Mesothelial cell of epicardium (in vitro differentiated cells): ENCODE measurements at places on chromosomes 3 and 15.

DNA sequence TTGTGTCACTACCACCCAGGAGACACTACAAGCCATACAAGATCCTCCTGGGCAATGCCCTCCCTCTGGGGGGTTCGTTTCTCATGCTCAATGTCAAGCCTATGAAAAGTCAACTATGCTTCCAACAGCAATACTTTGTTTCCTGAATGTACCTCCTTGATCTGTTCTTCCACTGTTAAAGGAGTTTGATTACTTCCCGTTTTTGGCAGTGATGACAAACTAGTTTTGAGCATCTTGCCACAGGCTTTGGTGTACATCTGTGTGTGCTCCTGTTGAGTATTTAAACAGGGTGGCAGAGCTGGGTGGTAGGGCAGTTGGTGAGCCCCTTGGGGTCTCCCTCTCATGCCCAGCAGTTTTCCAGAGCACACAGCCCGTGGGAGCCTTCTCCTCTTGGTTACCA, 81.4 kb downstream of the IL12A start:
- DNase-seq = no peak

DNA sequence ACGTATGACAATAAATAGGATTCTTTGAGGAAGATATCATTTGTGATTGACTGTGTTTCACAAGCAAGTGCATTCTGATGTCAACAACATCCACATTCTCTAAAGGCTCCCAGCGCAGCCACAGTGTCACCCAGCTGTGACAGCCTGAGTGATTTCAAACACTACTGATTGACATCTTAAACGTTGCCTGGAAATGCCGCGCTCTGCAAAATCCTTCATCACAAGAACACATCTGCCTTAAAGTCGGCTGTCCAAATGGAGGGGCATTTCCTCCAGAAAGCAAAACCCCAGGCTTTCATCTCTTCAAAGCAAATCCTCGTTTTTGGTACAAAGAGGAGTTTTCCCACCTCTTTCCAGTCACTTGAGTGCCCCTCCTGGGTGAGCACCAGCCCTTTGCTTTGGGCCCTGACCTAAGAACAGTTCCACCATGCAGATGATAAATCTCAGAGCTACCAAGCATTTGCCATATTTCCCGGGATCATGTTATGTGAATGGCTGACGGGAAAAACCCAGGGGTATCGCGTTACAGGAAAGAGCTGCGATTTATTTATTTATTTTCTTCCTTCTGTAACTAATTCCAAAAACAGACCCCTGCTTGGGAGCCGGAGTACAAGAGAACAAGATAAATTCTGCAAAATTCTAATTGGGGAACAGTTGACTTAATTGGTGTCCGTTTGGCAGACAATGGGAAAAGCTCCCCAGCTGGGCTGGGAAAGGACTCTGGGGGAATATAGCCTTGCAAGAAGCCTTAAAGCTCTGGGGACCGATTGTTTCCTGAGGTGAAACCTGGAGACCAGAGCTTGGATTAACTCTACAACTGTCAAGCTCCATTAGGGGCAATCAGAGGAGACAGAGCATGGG, 703.8 kb upstream of the NR2F2 start:
- no peak for DNase-seq

DNA sequence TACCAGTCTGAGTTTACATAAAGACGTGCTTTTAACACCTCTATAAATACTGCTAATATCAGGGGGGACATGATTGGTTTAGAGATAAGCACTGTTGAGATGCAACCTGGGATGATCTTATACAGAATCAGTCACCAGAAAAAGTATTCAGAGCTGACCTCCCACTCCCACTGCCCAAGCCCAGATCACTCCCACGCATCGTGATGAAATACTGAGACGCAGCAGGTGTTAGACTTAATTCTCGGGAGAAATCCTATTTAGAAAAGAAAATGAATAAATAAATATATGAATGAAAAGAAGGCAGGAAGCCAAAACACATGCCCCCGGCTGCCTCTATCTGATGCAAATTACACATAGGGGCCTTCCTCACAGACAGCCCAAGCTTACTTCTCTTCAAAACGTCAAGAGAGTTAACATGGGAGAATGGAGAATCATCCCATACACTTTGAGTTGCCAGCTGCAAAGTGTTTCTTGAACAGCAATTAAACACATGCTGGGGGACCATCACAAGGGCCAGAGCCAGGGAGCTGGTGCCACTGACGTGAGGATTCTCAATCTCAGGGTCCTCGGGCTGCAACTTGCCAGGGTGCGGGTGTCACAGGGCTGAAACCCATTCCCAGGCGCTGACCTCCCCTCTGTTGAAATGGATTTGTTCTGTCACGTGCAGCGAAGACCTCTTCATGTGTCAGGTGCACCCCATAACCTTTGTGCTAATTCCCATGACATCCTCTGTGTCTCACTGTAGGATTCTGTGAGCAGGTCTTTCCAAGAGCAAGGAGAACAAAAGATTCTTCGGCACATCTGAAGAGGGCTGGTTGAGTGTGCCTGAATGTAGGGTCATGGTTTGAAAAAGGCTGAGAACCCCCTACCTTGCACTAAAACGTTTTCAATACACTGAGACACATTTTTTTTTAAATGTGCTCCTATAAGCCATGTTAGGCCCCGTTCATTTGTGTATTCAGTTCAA, 764.2 kb upstream of the ARRDC4 start:
- no peak for DNase-seq

DNA sequence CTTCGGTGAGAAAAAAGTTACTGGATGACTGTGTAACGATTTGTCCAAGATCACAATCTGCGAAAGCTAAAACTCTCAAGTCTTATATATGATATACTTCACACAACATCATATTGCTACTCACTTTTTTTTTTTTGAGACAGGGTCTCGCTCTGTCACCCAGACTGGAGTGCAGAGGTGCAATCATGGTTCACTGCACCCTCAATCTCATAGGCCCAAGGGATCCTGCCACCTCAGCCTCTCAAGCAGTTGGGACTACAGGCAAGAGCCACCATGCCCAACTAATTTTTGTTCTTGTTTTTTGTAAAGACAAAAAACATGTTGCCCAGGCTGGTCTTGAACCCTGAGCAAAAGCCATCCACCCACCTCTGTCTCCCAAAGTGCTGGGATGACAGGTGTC, 5.4 kb upstream of the ATP13A4 start:
- no peak for DNase-seq

DNA sequence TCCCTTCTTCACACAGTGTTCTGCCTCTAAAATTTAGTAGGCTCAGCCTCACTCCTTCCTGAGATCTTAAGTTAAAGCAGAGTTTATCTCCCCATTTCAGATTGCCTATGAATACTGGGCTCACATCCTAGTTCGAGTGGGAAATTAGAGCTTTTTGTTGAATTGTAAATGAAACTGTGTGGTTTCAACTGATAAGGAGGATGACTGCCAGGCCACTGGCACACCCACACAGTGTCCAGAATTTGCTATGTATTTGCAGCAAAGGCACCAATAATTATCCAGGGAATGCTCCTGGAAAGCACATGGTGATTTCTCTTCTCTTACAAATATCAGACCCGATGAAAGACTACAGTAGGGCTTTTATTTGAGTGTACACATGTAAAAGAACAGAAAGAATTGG, 308.1 kb upstream of the COL8A1 start:
- DNase-seq = no peak

DNA sequence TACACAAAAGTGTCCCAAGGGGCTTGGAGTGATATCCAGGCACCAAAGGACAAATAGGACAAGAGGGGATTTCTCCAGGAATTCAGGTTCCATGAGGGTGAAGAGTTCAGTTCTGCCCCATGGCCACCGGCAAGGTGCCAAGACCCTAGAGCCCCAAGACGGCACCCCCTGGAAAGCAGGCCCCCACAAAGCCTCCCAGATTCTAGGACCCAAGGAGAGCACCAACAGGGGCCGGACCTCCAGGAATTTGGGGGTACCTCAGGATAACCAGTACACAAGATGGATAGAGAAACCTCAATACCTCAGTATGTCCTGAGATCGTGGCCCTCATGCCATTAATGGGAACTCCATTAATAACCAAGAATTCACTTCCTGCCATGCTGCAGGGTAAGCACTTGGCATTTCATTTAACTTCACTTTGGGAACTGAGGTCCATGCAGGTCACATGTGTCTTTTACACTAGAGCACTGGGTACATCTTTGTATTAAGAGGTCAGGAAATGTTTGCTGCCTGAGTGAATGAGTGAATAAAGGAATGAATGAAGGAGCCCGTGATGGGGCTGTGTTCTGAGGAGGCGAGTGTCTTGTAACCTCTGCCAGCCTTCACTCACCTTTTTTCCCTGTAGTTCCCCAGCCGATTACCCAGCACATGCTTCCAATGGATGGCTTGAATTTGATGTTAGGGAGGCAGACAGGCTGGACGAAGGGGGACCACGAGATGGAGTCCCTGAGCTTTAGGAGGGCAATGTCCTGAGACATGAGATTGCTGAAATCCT, 15.5 kb upstream of the PRSS50 start:
- no peak for DNase-seq

GRCh38 chr3:70640481-70640880, 328.0 kb upstream of the MDFIC2 start:
- no peak for DNase-seq

DNA sequence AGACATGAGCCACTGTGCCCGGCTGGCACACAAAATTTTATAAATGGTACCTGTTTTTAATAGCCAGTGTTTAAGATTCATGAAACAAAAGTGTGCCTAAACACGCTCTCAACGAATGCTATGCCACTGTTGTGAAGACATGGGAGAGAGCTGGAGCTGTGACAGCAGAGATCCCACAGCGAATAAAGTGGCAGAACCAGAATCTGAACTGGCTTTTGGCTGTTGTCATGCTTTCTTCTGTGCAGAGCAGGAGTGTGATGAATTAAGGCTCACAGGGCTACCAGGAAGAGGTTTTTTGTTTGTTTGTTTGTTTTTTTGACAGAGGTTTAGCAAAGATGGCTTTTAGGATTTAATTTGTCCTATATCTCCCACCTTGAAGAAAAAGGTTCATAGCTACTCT, 14.5 kb downstream of the PTPRG start:
- no peak for DNase-seq

DNA sequence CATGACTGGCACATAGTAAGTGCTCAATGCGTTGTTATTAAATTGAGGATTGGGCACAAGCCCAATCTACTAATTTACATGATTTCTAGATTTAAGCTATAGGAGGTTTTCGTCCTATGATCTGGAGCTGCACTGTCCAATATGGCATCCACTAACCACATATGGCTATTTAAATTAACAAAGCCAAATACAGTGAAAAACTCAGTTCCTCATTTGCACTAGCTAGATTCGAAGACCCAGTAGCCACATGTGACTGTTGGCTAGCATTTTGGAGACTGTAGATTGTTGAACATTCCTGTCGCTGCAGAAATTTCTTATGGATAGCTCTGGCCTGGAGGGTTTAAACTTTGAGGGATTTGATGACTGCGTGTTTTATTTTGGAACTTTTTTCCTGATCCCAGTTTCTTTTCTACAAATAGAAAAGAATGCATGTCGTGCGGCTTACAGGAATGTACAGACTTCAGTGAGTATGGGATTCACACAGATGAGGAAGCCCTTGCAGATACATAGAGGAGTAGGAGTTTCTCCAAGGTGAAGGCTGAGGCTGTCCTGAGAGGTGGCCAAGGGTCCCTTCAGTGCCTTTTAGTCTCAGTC, 82.8 kb downstream of the SLCO3A1 start:
- DNase-seq = no peak

- DNase-seq = no peak
These were observed 104.1 kb downstream of the STAC start for GRCh38 chr3:36484386-36484785.

- DNase-seq = no peak
These were observed 240 bp downstream of the CFAP100 start for GRCh38 chr3:126394977-126395321.

- no peak for DNase-seq
These were observed 40.5 kb upstream of the FAM174B start for GRCh38 chr15:92696096-92696495.

GRCh38 chr3:178522200-178523052, 13.8 kb upstream of the KCNMB2 start:
- no peak for DNase-seq

DNA sequence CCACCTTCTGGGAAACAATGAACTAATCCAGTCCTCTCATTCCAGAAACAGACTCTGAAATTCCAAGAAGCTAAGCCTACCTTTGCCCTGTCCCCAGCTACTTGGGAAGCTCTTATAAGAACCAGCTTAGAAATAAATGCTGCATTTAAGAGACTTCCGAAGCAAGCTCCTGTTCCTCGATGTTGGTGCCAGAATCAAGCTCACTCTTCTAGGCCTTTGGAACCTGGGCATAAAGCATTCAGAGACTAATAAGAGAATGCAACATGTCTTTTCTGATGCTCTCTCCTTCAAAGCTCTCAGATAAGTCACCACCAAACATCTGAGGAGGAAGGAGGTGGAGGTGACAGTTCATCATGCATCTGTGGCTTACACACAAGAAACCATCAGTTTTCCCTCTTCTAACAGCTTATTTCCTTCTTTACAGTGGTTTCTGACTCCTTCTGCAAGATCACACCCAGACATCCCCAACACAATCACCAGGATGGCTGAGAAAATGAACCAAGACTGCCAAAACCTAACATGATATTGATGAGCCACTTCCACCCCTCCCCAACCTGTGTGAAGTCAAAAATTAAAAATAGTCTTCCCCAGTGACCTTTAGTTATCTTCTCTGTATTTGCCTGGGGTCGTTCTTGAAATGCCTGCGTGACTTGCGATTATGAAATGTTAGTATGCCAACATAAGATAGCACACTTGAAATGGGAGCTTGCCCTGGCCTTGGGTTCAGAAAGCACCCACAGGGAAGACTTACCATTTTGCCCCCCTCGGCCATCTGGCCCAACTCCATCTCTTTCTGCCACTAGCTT, 11.5 kb downstream of the ARHGEF3 start:
- no peak for DNase-seq

GRCh38 chr3:197001106-197001971, 28.3 kb downstream of the MELTF start:
- no peak for DNase-seq

DNA sequence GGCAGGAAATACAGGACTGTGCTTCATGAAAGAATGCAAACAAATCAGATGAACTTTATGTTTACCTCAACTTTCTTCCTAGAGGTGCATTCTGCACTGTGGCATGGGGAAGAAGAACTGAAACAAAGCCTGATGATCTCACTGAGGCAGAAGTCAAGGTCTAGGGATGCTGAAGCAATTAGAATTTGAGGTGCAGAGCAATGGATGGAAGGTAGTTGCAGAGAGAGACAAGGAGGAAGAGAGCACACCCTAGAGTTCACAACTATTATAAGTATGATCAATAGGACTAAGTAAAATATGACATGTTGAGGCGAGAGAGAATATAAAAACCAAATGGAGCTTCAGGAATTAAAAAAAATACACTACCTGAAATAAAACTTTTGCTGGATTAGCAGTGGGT, 420.1 kb downstream of the EDEM1 start:
- DNase-seq = no peak

- DNase-seq = no peak
These were observed 62.9 kb downstream of the SLC28A2 start for GRCh38 chr15:45314960-45315359.

- DNase-seq = no peak
These were observed 138.9 kb downstream of the GREM1 start for GRCh38 chr15:32856753-32857152.
